ENCODE measurements at places on chromosomes 5 and 9. TPM values are rescaled to one million over a fixed set of nuclear protein-coding genes. Genes with fewer than 3 reads are reported as not detected.

The NMUR2 gene
- total RNA-seq: not detected

The SLC34A3 gene
- total RNA-seq: not detected

GRCh38 chr5:81908044-81908443 lies 63.8 kb upstream of the ATG10 start:
- H3K27me3 ChIP-seq: no peaks in the 10 kb centered on the region
- no peaks in the 10 kb centered on the region for H3K4me1 ChIP-seq
- no peak overlapping the region for H3K4me3 ChIP-seq
- no peak overlapping the region for H3K27ac ChIP-seq
- no peaks in the 10 kb centered on the region for H3K36me3 ChIP-seq

- no peaks in the 10 kb centered on the region for H3K27me3 ChIP-seq
- H3K4me1 ChIP-seq: no peaks in the 10 kb centered on the region
- H3K4me3 ChIP-seq: no peak overlapping the region
- H3K27ac ChIP-seq: no peak overlapping the region
Measured at GRCh38 chr9:137369061-137369787, 53.7 kb downstream of the EXD3 start.

- no peak overlapping the region for H3K4me3 ChIP-seq
- H3K36me3 ChIP-seq: no peaks in the 10 kb centered on the region
- H3K27me3 ChIP-seq: peaks cover 26% of the 10 kb centered on the region
- H3K4me1 ChIP-seq: no peaks in the 10 kb centered on the region
- DNase-seq: no peak
Measured at GRCh38 chr9:98583417-98583816, 125.3 kb downstream of the GABBR2 start.

DNA sequence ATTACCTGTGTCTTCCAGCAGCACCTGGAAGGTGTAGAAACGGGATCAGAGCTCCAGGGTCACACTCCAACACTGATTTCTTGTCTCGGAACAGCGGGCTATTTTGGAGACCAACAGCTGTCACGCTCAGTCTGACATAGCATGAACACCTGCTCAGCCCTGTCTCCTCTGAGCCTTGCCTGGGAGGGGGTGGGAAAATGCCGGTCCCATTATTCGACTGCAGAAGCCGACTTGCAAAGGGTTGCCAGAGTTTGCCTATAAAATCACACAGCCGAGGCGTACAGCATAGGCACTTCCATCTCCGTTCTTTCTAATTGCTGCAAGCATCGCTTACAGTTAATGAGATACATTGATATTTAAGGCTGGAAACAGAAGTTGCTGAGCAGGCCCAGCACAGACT lies 300.8 kb upstream of the MSX2 start:
- no peak overlapping the region for H3K27ac ChIP-seq
- DNase-seq: no peak
- peaks cover under 1% of the 10 kb centered on the region for H3K27me3 ChIP-seq
- H3K36me3 ChIP-seq: no peaks in the 10 kb centered on the region
- H3K4me3 ChIP-seq: no peak overlapping the region
- peaks cover 11% of the 10 kb centered on the region for H3K4me1 ChIP-seq

DNA sequence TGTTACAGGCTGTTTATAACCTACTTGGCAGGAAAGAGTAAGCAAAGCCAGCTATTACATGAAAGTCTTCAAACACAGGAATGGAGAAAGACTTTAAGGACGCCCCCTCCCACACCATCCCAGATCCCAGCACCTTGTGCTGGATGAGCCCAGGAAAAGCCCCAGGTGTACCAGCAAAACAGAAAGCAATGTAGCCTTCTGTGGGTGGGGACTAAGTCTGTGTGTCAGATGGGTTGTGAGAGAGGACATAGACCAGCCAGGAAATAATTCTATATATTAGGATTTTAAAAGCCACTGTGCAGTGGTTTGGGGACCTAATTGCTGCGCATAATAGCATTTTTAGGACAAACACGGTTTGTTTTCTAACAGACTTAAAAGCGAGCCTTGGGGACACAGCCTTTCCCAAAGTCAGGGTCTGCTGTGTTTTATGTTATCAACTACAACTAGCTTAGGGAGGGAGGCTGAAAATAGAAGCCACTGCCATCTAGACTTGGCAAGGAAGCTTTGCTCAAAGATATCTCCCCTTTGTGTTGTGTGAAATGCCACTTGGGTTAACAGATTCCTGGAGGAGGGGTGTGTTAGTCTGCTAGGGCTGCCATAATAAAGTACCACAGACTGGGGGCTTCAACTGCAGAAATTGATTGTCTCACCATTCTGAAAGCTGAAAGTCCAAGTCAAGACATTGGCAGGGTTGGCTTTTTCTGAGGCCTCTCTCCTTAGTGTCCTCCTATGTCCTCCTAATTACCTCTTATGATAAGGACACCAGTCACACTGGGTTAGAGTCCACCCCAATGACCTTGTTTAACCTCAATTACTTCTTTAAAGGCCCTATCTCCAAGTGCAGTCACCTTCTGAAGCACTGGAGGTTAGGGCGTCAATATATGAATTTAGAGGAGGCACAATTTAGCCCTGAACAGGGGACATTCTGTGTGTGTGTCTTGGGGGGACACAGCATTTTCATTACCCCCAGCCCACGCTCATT lies 17.2 kb upstream of the UBE2QL1 start:
- H3K4me1 ChIP-seq: no peaks in the 10 kb centered on the region
- H3K36me3 ChIP-seq: no peaks in the 10 kb centered on the region
- DNase-seq: no peak

The SLC30A5 gene
- total RNA-seq: 42.0 TPM

DNA sequence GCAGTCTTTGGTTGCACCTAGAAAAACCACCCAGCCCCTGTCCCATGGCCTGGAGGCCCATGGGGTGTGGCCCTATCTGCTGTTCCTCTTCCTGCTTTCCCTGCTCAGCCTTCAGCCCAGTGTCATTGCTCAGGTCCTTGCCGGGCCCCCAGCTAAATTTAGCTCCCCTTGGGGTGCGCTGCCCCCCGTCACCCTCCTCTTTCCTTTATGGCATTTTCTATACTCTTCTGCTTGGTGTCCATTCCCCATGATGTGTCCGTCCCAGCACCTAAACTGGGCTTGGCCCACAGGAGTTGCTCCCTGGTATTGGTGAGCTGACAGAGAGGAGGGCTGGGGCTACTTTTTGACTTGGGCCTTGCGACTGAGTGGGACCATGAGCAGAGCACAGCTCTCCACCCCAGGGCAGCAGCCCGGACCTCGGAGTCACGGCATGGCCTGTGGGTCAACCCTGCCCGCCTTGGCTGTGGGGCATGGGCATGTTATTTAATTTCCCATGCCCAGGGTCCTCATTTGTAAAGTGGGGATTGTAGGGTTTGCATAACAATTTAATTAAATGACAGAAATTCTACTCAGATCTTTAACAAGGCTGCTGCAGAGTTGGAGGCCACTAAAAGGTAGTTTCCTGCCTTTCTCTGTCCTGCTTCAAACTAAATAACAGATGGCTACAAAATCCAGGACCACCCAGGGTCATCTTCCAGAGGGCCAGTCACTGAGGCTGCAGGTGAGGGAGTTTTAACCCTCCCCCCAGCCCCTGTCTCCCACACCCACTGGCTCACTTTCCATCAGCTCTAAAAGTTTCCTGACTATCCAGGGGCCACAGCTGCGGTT lies 98.2 kb downstream of the DAP start:
- H3K4me3 ChIP-seq: no peak overlapping the region
- no peaks in the 10 kb centered on the region for H3K4me1 ChIP-seq
- no peaks in the 10 kb centered on the region for H3K36me3 ChIP-seq
- H3K27ac ChIP-seq: no peak overlapping the region

DNA sequence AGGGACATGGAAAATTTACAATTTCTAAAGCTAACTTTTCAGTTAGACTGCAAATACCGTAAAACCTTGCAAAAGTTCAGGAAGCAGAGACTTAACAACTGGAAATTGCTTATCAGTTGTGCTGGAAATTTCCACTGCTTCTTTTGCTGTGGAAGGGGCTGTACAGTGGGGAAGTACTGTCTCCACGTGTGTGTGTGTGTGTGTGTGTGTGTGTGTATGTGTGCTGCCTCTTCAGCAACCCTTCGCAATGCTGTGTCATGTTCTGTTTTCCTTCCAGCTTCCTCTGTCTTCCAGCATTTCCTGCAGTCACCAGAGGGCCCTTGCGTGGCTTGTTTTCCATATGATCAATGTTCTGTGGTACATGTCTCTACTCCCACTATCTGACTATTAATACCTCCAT lies 87.5 kb upstream of the RANBP3L start:
- H3K4me1 ChIP-seq: peaks cover 6% of the 10 kb centered on the region
- peaks cover 5% of the 10 kb centered on the region for H3K27me3 ChIP-seq
- no peak for DNase-seq
- H3K36me3 ChIP-seq: no peaks in the 10 kb centered on the region
- no peak overlapping the region for H3K4me3 ChIP-seq

DNA sequence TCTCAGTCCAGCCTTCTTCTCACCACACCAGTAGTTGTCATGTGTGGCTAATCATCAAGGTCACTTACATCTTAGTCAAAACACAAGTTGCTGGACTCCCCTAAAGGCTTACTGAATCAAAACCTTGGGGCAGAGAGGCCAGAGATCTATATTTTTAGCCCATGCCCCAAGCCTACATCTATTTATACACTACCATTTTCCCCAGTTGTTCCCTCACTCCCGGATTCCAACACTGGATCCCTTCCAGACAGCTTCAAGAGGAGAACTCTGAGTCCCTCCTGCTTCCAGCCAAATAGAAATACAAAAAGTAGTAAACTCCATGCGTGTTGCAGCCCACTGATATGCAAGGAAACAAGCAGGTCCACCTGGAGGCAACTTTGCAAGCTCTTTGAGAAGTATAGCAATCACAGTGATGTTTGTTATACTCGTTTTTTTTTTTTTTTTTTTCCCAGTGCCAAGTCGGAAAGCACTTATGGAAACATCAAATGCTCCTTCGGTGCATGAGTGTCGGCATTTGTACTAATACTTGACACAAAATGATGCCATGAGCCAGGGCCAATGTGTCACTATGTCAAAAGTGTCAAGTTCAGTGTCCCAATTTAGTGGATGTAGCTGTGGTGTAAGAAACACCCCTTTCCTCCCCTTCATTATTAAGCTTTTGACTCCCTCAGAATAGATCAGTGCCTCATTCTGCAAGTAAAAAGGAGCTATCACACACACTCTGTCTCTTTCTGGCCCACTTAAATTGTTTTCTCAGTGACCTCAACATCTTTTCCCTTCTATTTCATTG lies 594.2 kb upstream of the SGCD start:
- no peak for DNase-seq
- no peak overlapping the region for H3K27ac ChIP-seq
- H3K36me3 ChIP-seq: no peaks in the 10 kb centered on the region
- H3K4me1 ChIP-seq: peaks cover 3% of the 10 kb centered on the region
- H3K4me3 ChIP-seq: no peak overlapping the region
- H3K27me3 ChIP-seq: peaks cover 33% of the 10 kb centered on the region

- H3K27ac ChIP-seq: no peak overlapping the region
- no peaks in the 10 kb centered on the region for H3K36me3 ChIP-seq
- H3K4me1 ChIP-seq: no peaks in the 10 kb centered on the region
- DNase-seq: no peak
- no peaks in the 10 kb centered on the region for H3K27me3 ChIP-seq
Measured at GRCh38 chr5:52051759-52052158, 668.5 kb downstream of the ISL1 start.

DNA sequence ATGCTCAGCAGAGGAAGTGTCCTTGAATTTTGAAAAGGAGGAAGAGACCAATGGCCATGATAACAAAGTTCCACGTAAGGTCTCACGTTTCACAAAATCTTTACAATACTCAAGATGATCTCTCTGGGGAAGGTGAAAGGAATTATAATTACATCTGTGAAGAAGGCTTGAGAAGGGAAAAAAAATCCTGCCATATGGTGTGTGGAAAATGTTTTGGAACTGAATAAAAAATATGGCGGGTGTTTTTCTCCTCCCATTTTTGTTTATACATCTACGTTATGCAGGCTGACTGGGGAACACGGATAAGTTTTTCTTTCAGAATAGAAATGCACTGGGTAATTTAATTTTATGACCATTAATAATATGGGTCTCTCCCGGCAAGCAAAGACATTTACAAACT lies 425.6 kb upstream of the BRINP1 start:
- no peak overlapping the region for H3K4me3 ChIP-seq
- no peaks in the 10 kb centered on the region for H3K36me3 ChIP-seq
- no peaks in the 10 kb centered on the region for H3K27me3 ChIP-seq
- no peak for DNase-seq

GRCh38 chr5:143497749-143498148 lies 94.3 kb upstream of the NR3C1 start:
- no peak overlapping the region for H3K4me3 ChIP-seq
- no peak for DNase-seq
- no peaks in the 10 kb centered on the region for H3K36me3 ChIP-seq

DNA sequence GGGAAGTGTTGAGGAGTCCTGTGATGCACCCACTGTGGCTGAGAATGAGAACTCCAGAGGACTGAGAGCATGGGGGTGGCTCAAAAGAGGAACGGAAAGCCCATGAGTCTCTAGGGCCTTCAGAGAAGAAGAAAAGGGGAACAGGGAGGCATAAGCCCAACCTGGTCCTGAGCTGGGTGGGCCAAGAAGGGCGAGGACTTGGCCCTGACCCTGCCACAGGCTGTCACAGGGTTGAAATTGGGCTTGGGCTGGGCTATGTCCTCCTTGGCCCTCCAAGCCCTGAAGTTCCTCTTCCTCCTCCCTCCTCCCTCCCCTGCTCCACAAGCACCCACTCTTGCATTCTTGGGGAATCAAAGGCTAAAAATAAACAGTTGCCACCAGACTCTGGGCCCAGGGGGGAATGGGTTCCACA lies 49.3 kb upstream of the PPARGC1B start:
- no peaks in the 10 kb centered on the region for H3K4me1 ChIP-seq
- no peaks in the 10 kb centered on the region for H3K36me3 ChIP-seq
- H3K27ac ChIP-seq: peak overlapping the region; percentile 45

DNA sequence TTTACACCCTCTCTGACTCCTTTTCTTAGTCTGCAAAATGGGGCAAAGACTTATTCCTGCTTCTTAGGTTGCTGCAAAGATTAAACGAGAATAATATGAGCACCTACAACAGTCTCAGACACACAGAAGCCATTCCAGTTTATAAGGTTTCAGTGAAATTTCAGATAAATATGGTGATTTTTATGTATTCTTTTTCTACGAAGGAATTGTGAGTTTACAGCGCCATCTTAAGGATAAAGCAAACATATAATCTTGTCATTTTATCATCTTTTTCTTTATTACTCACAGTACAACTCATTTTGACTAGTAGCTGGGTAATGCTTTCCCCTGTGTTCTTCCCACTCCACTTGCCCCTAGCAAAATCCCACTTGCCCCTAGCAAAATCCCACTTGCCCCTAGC lies 29.2 kb upstream of the SMC5 start:
- peaks cover 2% of the 10 kb centered on the region for H3K27me3 ChIP-seq
- no peak overlapping the region for H3K4me3 ChIP-seq
- peaks cover 4% of the 10 kb centered on the region for H3K36me3 ChIP-seq
- no peak for DNase-seq

The ST8SIA4 gene
- 24.3 TPM for total RNA-seq

DNA sequence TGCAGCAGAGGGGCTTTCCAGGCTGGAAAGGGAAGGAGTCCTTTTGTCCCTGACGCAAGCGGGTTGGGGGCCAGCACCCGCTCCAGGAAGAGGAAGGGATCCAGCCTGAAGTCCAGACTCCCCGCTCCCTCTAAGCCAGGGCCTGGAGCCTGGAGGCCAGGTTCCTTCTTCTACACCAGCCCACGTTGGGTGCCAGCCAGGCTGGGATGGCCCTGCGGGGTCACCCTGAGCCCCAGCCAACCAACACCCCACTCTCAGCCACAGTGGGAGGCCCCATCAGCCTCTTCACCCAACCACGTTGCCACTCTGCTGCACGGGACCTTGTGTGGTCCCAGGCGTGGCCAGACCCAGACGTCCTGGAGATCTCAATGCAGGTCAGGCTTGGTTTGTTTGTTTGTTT lies 970 bp upstream of the FUT7 start:
- no peaks in the 10 kb centered on the region for H3K36me3 ChIP-seq
- peaks cover 58% of the 10 kb centered on the region for H3K4me1 ChIP-seq
- H3K4me3 ChIP-seq: peak overlapping the region; percentile 80
- H3K27ac ChIP-seq: peak overlapping the region; percentile 49
- no peak for DNase-seq
- no peaks in the 10 kb centered on the region for H3K27me3 ChIP-seq

The TMEM174 gene
- not detected for total RNA-seq

All from naive thymus-derived CD8-positive, alpha-beta T cell (primary cell).